Right forelimb (tissue), 1 donor: ENCODE measurements at places on chromosomes 5 and 9.

DNA sequence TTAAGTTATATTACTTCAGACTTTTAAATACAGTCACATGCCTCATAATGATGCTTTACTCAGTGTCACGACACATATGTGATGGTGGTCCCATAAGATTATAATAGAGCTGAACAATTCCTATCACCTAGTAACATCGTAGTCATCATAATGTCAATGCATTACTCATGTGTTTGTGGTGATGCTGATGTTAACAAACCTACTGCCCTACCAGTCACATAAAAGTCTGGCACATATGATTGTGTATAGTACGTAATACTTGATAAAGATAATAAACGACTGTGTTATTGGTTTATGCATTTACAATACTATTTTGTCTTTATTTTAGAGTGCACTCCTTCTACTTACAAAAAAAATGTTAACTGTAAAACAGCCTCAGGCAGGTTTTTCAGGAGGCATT is 103.7 kb downstream of the PAM start:
- DNase-seq: no peak

GRCh38 chr9:12425878-12426864 is 267.0 kb upstream of the TYRP1 start:
- DNase-seq: no peak

DNA sequence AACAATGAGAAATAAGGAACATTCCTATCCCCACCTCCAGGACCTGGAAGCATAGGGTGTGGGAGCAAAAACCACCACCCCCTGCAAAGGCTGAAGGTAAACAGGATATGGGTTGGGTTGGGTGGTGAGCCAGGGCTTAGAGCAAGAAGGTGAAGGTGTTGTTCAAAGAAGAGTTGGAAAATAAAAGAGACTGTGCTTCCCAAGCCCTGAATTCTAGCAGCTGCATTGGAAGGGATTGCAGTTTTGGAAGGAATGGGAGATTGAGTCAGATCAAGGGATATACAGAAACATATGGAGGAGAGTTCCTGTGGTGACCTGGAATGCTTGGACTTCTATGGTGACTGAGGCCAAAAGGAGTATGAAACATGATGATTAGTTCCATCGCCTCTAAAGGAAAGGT is 24.7 kb upstream of the MTAP start:
- DNase-seq: no peak

GRCh38 chr9:15531380-15531779 is 20.6 kb upstream of the PSIP1 start:
- DNase-seq: no peak

DNA sequence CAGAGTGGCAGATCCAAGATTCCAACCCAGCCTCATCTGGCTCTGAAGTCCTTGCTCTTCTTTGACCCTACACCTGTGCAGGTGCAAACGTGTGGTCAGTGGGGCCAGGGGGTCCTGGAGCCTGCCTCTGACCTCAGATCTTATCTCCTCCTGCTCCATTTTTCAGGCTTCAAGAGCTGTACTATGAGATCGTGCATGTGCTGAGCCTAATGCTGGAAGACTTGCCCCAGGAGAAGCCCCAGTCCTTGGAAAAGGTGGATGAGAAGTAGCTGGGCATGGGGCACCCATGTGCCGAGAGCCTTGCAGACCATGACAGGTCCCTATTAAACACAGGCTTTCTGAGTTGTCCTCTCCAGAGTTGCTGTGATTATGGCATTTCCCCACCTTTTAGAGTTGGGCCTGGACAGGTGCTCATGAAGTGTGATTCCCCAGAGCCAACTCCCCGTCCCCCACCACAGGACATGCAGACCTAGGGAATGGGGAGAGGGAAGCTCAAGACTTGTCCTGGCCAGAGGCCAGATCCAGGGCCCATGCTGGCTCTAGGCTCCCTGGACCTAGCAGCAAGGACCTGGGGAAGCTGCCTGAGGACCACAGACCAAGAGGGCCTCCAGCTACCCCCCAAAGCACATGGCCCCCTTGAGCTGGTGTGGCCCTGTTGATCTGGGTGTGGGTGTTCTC is 22.5 kb downstream of the PITX1 start:
- DNase-seq: no peak

DNA sequence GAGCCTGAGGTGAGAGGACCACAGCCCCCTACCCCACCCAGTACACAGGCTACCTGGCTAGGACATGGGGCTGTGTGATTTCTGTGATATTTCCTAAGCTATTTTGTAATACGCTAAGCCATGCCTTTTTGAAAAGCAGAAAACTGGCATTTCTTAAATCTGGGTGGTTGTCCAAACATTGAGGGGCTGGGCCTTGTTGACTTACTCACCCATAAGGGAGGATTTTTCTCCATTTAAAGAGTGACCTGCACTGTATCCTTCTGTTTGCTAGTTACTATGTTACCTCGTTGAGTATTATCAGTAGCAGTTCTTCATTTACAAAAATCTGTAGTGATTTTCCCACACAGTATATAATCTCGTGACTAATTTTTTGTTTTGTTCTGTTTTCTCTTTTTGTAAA is 117.5 kb upstream of the OTULINL start:
- DNase-seq: no peak

DNA sequence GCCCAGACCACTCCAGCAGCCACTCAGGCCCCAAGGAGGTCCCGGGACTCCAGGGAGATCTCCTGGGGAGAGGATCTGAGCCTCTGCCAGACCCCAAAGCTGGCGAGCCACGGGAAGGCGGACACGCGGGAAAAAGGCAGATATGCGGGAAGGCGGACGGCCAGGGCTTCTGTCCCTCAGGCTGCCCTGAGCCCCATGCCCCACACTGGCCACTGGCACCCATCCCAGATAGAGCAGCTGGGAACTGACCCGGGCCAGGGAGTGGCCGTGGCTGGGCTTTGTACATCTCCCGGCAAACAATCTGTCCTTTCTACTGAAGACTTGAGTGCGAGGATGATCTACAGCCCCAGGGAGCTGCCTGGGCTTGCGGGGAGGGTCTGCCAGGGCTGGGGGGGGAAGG is 21.1 kb upstream of the NOTCH1 start:
- no peak for DNase-seq
